Effector memory CD8-positive, alpha-beta T cell (primary cell): ENCODE measurements at places on chromosomes 1 and 21.
A peak's percentile ranks its signal among the peaks of the same experiment; 100 is the strongest.

DNA sequence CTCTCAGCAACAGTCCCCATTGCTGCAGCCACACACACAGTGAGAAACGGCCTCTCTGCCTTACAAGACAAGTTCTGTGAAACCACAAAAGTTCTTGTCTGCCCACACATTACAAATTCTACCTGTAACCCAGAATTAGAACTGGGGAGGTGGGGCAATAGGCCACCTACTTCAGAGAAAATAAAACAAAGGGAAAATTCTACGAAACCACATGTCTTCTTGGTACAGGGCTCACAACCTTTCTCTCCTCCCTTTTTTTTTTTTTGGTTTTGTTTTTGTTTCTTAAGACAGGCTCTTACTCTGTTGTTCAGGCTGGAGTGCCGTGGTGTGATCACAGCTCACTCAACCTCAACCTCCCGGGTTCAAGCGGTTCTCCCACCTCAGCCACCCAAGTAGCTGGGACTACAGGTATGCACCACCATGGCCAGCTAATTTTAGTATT lies 30.2 kb downstream of the LPAR3 start:
- peak; percentile 39 for DNase-seq

GRCh38 chr21:14600569-14601297 lies 54.6 kb upstream of the SAMSN1 start:
- no peak for DNase-seq

DNA sequence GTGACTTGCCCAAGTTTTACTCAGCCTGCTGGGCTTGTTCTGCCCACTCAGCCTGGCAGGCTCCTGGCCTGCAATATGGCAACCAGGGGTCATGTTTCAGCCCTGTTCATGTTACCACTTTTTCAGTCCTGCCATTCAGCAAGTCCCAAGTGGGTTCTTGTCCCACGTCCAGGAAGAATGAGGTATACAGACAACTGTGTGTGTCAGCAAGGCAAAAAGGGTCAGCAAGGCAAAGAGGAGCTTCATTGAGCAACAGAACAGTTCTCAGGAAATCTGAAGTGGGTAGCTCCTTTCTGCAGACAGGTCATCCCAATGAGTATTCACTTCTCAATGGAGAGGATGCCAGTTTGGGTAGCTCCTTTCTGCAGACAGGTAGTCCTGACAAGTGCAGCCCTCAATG lies 1233.3 kb upstream of the B3GALT2 start:
- DNase-seq, result no peak

GRCh38 chr1:66271904-66272254 lies 262.1 kb upstream of the SGIP1 start:
- no peak for DNase-seq

DNA sequence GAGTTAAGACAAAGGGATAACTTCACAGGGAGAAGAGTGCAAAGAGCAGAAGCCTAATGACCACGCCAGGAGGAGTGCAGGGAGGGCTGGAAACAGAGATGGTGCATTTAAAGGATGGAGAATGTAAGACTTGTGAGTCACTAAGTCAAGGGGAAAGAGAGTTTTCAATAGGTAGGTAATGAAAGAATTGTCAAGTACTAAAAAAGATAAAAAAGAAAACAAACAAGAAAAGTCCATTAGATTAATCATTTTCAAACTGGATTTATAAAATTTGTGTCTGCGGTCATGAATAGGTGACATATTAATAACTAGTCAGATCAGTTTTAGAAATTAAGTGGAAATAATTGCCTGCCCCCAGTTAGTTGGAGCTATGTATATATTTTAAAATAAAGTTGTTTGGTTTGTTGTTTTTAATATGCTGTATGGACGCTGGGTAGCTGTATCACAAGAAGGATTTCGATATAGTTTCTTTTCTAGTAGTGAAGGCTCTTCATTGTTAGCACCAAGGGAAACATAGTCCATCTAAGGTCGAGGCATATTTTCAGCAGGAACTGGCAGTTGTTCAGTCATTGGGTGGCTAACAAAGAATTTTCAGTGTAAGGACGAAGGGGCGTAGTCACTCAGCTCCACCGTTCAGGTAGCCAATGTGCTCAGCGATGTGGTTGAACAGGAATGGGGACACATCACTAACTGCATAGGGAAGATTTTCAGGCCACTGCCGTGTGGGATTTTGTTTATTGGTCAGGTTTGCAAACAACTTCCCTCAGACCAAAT lies 203.0 kb downstream of the TGFB2 start:
- no peak for DNase-seq
